ENCODE measurements at places on chromosomes 13 and 19. TPM values are rescaled to one million over a fixed set of nuclear protein-coding genes. Genes with fewer than 3 reads are reported as not detected.

KLK15 gene
- not detected for polyA plus RNA-seq

ZNF439 gene
- 6.1 TPM for polyA plus RNA-seq

KCNC3 gene
- 3.3 TPM for polyA plus RNA-seq

CAMSAP3 gene
- polyA plus RNA-seq = 0.34 TPM

KLK2 gene
- not detected for polyA plus RNA-seq

DNA sequence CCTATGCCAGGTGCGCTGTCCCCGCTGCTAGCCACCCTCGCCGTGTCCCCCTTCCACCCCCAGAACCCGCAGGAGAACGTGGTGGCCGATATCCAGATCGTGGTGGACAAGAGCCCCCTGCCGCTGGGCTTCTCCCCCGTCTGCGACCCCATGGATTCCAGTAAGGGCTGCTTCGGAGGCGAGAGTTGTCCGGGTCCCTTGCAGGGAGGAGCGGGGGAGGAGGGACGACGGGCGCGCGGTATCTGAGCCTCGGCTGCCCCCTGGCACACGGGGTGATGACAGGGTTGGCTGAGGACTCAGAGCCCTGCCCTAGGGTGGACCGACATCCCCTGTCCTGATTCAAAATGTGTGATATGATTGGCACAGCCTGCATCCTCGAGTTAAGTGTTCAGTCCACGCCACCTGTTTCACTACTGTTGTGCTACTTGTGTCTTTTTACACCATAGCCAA, 653 bp downstream of the MVB12A start:
- H3K27me3 ChIP-seq = no peaks in the 10 kb centered on the region
- peak; percentile 52 for DNase-seq
- peak overlapping the region; percentile 84 for H3K4me3 ChIP-seq
- H3K27ac ChIP-seq = peak overlapping the region; percentile 52

GRCh38 chr19:32350471-32350865, 5.1 kb downstream of the ZNF507 start:
- no peaks in the 10 kb centered on the region for H3K27me3 ChIP-seq
- DNase-seq = no peak
- H3K36me3 ChIP-seq = peaks cover 57% of the 10 kb centered on the region
- H3K4me1 ChIP-seq = peaks cover 58% of the 10 kb centered on the region

DNA sequence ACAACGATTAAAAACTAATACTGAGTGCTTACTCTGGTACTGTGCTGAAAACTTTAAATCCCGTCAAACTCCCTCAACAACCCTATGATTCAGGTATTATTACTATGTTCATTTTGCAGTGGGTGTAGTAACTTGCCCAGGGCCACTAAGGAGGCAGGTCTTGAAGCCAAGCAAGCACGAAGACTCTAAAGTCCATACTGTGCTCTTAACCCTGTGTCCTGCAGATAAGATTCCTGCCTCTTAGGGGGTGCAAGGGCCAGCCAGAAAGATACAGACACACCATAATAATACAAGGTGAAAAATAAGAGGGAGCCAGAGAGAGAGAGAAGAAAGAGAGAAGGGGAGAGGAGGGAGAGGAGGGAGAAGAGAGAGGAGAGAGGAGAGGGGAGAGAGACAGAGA, 95.5 kb downstream of the CDADC1 start:
- H3K4me3 ChIP-seq = no peak overlapping the region
- H3K36me3 ChIP-seq = peaks cover 16% of the 10 kb centered on the region
- no peak for DNase-seq

DNA sequence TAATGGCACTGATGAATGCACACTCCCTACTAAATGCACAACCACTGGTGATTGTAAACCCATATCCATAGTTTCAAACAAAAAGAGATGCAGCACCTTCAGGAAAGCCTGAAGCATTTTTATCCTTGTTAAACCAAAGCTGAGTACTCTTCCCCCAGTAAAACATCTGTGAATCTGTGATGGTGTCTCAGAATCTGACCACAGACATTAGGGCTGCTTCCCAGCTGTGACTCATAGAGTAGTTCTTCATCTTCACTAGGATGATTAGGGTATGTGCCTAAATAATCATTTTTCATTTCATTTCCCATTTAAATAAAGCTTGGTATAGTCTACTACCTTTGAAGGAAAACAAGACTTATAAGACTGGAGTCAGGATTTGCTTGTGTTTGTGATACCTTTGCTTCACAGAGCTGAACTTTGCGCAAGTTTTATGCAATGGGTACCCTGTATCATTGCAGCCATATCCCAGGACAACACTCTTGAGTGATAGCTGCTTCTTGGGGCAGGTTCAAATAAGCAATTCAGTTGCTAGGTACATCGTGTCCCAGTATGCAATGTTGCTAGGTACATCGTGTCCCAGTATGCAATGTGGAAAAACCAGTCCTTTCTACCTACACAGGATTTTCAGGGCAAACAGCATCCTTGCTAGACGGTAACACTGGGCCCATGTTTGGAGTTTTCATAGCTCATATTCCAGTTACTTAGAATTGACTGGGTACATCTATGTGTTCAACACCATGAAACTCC, 277.1 kb downstream of the IRS2 start:
- H3K27me3 ChIP-seq = no peaks in the 10 kb centered on the region
- H3K4me1 ChIP-seq = no peaks in the 10 kb centered on the region
- no peak overlapping the region for H3K27ac ChIP-seq

DNA sequence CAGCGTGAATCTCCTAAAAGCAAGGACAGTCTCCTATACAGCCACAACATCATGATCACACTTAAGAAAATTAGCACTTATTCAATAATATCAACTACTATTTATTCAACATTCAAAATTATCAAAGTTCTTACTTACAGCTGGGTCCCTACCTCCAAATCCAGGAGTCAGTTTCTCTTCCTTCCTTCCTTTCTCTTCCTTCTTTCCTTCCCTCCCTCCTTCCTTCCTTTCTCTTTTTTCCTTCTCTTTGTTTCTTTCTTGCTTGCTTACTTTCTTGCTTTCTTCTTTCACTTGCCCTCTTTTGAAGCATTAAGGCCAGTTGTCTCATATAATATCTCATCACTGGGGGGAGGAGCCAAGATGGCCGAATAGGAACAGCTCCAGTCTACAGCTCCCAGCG, 107.6 kb downstream of the DCT start:
- no peaks in the 10 kb centered on the region for H3K36me3 ChIP-seq
- H3K4me1 ChIP-seq = no peaks in the 10 kb centered on the region
- no peak for DNase-seq
- no peaks in the 10 kb centered on the region for H3K27me3 ChIP-seq
- H3K27ac ChIP-seq = no peak overlapping the region
- no peak overlapping the region for H3K4me3 ChIP-seq

DNA sequence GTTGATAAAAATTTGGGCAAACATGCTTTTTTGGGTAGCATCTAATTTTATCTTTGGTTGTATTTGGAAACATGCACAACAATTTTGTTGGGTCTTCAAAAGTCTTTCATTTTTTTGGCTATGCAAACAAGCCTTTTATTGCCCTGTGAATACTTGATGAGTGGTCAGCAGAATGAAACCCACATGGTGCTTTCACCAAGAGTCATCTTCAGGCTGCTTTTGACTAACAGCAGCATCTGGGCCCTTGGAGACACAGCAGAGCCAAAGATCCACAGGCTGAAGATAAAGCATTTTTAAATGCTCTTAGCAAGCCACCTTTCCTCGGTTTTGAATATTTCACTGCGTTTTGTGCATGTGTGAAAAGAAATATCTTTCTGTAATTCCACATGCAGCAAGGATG, 154.9 kb downstream of the FGF9 start:
- no peaks in the 10 kb centered on the region for H3K27me3 ChIP-seq
- no peaks in the 10 kb centered on the region for H3K36me3 ChIP-seq
- peaks cover 16% of the 10 kb centered on the region for H3K4me1 ChIP-seq
- H3K4me3 ChIP-seq = no peak overlapping the region
- no peak overlapping the region for H3K27ac ChIP-seq

- H3K4me1 ChIP-seq = peaks cover 13% of the 10 kb centered on the region
- H3K27ac ChIP-seq = no peak overlapping the region
- DNase-seq = no peak
- no peaks in the 10 kb centered on the region for H3K27me3 ChIP-seq
- H3K36me3 ChIP-seq = peaks cover 30% of the 10 kb centered on the region
Observed at GRCh38 chr19:10328558-10329429, 4.5 kb downstream of the RAVER1 start.

DNA sequence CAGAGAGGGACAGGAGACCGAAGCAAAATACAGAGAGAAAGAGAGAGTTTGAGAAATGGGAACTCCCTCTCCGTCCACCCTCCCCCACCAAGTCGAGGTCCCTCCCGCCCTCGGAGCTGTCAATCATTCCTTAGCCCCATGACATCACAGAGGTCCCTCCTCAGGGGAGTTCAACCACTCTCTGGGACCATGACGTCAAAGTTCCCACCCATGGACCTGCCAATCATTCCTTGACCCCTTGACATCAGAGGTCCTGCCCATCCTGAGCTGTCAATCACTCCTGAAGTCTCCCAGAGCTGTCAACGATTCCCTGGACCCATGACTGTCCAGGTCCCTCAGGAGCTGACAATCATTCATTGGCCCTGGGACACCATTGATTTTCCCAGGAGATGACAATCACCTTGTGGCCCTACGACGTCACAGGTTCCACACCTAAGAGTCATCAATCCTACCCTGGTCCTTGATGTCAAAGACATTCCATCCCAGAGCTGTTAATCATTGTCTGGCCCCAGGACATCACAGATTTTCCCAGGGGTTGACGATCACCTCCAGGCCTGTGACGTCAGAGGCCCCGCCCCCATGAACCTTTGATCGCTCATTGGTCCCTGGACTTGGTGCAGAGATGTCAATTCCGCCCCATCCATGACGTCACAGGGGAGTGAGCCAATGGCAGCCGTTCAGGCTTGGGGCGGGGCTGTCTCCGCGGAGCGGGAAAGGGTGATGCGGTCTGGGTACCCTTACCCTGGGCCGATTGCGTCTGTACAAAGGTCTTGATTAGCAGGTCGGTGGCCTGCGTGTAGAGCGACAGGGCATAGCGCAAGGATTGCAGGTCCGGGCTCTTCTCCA, 61.7 kb downstream of the COLGALT1 start:
- H3K4me1 ChIP-seq = no peaks in the 10 kb centered on the region
- H3K36me3 ChIP-seq = no peaks in the 10 kb centered on the region
- no peak for DNase-seq
- no peak overlapping the region for H3K27ac ChIP-seq
- peaks cover 2% of the 10 kb centered on the region for H3K27me3 ChIP-seq
